Endothelial cell (in vitro differentiated cells): ENCODE measurements at places on chromosomes 12 and 14.
A peak's percentile ranks its signal among the peaks of the same experiment; 100 is the strongest.

DNA sequence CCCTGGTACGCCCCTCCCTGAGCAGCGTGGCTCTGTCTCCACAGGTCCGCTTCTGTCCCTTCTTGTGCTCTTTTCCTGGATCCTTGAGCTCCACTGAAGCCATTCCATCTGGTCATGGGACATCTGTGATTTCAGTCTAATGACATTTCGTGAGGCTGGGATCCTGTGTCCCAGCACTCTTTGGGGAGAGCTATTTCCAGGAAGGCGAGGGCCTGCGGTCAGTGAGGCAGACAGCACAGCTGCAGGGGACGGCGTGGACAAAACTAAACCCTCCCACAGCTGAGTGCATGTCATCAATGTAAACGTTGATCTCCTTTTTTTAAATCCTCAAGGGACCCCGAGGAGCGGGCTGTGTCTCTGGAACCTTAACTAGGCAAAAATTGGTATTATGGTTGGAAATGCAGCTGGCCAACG lies 127.7 kb downstream of the DACT1 start:
- DNase-seq: no peak

DNA sequence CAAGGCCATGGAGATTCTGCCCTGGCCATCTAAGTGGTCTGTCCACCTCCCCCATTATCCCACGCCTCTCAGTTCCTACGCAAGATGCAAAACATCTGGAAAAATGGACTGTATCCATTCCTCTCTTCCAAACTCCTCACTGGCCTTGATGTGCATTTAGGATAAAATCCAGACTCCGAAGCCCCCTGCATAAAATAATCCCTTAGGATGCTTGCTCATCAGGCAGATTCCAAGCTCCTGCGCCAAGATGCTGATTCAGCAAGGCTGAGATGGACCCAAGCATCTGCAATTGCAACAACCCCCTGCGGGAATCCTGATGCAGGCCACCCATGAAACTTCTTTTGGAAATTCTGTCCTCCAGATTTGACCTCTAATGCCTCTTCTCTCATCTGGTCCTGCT lies 81.6 kb downstream of the SPRING1 start:
- no peak for DNase-seq

- DNase-seq: no peak
These were observed 10.1 kb downstream of the TMEM119 start for GRCh38 chr12:108587826-108588225.

- no peak for DNase-seq
These were observed 1.8 kb downstream of the PXMP2 start for GRCh38 chr12:132689227-132689626.

DNA sequence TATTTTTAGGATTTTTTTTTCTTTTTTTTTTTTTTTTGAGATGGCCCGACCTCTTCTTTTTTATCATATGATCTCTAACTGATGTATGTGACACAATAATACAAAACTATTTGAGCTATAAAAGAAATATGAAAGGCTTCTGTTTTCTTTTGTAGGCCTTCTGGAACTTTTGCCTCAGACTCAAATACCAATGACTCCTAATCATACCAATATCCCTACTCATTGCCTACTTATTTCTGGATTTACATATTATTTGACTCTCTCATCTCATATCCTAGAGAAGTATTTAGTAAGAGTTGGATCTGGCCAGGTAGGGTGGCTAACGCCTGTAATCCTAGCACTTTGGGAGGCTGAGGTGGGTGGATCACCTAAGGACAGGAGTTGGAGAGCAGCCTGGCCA lies 12.7 kb upstream of the WDR89 start:
- DNase-seq: no peak

DNA sequence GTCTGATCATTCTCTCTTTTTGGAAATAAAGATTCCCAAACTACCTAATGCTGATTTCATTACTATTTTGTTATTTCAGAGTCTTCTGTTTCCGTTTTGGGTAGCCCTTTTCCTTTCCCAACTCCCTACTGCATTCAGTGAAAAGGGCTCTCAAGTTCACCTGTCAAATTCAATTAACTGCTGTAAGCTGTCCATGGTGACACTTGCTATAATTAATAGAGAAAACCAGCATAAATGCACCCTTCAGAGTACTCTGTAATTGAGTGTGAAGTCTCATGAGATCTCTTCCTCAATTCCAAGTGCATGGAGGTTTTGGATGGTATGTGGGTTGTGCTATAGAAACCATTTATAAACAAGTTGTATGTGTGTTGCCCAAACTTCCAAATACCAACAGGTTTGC lies 187.2 kb downstream of the RPL10L start:
- DNase-seq: no peak

DNA sequence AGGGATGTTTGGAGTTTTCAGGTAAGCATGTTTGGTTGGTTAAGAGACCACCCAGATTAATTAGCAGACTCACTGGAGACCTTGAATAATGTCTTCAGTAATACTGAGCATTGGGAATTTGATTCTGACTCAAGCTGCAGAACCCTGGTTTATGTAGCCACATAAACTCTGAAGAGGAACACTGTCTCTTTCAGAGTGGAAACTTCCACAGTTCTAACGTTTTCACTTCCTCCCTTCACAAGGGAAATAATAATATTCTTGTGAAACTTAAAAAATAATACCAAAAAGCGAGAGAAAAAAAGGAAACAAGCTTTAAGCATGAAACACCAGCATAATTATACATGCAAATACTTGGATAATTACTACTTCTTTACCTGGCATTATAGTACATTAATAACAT lies 40.0 kb upstream of the ST8SIA1 start:
- no peak for DNase-seq

DNA sequence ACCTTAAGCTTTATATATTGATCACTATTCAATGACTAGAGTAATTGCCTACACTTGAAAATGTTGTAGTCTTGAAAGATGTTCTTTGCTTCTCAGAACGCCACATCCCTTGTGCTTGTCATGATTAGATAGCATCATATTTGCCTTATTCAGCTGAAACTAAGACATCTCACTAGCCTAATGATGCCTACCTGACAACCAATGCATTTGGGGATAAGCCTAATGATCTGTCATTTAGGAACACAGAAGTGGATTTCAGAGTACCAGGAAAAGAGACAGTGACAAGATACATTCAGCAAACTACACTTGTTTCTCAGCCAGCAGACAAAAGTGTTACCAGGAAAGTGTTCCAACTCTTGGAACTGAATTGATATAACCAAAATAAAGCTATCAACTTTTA lies 83.7 kb downstream of the ARMH4 start:
- no peak for DNase-seq

- DNase-seq: no peak
These were observed 951 bp downstream of the NR1H4 start for GRCh38 chr12:100474617-100475016.

DNA sequence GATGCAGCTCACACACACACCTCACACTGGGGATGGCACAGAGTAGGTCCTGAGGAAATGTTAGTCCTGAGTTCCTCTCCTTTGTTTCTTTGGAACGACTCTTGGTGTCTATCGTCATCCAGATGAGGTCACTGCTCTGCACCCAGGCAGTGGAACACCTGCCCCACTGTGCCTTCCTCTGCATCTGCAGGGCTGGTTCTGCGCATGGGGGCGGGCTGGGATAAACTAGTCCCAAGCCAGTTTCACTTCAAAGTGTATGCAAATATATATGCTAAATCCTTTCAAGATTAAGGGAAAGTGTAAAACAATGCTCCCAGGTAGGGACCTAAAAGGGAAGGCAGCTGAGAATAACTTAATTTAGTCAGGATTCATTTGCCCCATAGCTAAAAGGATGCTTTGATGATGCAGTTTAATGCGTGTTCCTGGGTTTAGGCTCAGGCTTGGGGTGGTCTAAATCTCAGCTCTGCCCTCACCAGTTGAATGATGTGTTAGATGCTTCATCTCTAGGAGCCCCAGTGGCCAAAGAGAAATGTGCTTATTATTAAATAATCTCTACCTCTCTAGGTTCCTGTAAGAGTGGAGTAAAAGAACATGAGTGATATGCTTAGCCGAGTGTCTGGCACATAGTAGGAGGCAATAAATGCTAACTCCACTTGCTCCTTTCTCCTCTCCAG lies 47.1 kb upstream of the OVCH1 start:
- DNase-seq: no peak

GRCh38 chr14:94388027-94388383 lies 397 bp downstream of the SERPINA1 start:
- DNase-seq: no peak

DNA sequence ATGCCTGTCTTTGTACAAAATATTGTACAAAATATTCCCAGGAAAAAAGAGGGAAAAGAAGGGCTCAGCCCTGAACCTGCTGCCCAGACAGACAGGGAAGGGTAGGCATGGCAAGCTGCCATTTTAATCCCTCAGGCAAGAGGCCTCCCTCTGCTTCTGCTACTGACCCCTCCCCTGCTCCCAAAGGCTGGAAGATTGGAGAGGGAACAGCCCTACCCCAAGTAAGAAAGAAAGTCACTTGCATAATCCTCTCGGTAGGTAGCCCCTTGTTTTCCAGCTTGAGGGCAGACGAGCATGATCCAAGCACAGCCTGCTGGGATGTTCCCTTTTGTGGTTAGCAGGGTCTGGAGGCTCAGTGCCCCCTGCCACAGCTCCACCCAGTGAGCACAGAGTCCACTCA lies 20.7 kb downstream of the ADCY6 start:
- no peak for DNase-seq

DNA sequence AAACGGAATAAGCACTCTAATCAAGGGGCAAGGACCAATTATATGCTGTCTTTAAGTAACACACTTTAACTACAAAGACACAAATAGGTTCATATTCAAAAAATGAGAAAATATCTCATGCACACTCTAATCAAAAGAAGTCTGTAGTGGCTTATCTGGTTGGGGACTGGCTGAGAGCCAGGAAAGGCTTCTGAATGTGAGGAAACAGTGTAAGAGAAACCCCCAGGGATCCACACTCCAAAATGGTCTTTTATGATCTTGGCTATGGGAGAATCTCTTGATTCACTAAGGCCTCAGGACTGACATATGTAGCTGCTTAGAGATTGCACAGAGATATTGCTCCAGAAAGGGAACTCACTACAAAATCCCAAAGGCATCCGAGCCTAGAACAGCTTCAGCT lies 10.3 kb downstream of the CTSG start:
- no peak for DNase-seq

- DNase-seq: no peak
These were observed 293.2 kb upstream of the FAR2 start for GRCh38 chr12:28855761-28856310.

DNA sequence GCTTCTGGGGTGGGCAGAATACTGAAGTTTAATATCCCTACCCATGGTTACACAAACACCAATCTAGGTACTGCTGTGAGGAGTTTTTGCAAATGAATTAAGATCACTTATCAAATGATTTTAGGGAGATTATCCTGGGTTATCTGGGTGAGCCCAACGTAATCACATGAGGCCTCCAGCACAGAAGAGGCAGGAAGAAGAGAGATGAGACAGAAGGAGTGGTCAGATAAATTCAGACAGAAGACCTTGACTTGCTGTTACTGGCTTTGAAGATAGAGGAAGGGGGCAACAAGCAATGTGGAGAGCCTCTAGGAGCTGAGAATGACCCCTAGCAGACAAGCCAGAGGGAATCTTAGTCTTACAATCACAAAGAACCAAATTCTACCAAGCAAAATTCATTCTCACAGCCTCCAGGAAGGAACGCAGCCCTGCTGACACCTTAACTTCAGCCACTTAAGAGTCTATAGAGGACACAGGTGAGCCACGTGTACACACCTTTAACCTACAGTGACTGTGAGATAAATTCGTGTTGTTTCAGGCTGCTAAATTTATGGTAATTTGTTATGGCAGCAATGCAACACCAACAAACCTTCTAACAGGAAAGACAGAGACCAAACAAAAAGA lies 49.4 kb downstream of the FERMT2 start:
- DNase-seq: no peak

DNA sequence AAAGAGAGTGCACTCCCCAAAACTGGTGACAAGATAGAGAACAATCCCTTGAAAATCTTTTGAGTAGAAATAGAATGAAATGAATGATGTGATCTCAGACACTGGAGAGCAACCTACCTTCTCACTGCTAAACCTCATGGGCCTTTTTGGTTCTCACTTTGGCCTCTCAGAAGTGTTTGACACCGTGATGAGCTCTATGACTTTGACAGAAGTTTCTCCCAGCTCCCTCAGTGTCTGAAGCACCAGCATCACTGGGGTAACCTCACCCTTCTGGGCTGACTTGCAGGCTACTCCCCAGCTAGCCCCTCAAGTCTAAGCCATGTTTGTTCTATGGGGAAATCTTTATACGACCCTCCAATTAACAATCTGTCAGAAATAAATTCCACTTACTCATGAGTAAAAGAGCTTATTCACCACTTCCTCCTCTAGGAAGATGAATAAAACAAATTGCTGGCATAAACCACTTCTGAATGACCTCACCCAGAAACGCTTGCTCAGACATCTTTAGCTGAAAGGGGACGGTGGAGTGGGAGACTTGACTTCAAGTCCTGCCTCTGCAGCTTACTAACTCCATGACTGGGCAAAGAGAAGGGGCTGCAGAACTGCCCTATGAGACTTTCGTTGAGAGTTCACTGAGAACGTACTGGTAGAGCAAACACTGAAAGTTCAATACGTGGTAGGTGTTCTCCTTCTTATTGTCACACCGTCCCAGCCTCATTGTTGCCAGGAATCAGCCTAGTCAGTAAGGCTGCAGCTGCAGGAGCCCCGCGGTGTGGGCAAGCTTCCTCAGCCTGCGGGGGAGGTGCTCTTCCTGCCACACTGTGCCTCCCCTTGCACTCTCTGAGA lies 46.5 kb downstream of the ST8SIA1 start:
- DNase-seq: no peak

DNA sequence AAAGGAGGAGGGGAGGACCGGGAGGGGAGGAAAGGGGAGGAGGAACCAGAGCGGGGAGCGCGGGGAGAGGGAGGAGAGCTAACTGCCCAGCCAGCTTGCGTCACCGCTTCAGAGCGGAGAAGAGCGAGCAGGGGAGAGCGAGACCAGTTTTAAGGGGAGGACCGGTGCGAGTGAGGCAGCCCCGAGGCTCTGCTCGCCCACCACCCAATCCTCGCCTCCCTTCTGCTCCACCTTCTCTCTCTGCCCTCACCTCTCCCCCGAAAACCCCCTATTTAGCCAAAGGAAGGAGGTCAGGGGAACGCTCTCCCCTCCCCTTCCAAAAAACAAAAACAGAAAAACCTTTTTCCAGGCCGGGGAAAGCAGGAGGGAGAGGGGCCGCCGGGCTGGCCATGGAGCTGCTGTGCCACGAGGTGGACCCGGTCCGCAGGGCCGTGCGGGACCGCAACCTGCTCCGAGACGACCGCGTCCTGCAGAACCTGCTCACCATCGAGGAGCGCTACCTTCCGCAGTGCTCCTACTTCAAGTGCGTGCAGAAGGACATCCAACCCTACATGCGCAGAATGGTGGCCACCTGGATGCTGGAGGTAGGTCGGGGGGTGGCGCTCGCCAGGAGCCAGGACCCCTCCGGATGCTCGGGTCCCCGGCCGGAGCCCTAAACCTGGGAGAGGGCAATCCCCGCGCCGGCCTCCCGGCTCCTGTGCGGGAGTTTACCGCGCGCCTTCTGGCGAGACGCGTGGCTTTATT lies at the start of gene CCND2:
Gene CCND2, plus strand, starts transcription at position 111 of the 744 bp plus-strand sequence. Its CDS starts 279 bp downstream, at position 390.
- peak; percentile 66 for DNase-seq

- DNase-seq: no peak
These were observed 279.2 kb downstream of the SYT1 start for GRCh38 chr12:79143803-79144202.

DNA sequence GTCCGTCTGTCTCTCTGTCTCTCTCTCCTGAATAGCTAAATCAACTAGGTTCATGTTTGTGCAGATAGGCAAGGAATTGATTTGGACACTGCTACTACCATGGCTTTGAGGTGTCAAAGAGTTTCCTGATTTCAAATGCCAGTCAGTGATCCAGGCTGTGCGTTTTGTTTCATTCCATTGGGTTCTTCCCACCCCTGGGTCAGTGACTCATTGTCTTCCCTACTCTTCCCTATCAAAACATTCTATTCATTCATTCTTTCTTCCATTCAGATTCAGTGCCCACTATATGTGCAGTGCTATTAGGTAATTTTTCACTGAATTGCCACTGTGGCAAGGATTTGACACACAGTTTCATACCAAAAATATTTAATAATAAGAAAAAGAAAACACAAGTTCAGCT lies 50.4 kb downstream of the RPH3A start:
- no peak for DNase-seq
